Left lobe of liver (tissue), 2 donors: ENCODE measurements at places on chromosomes 7 and 10. TPM values are rescaled to one million over a fixed set of nuclear protein-coding genes. Genes with fewer than 3 reads are reported as not detected.
A peak's percentile ranks its signal among the peaks of the same experiment; 100 is the strongest.

GRCh38 chr7:48144291-48144768, 26.9 kb upstream of the ABCA13 start:
- peak; percentile 67 for DNase-seq

DNA sequence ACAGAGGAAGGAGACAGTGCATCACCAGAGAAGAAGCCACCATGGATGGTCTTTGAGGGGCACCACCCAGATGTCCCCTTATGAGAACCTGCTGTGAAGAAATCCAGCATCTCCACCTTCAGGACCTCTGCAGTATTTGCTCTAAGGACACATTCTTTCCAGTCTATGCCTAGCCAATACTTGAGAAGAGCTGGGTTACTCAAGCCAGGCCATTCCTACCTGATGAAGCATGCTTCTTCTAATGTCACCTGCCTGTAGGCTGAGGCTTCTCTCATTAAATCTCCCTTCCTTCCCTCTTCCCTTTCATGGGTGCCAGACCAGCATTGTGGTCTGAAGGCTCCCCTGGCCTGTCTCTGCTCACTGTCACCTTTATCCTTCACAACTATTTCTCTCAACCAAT, 654.5 kb upstream of the AUTS2 start:
- no peak for DNase-seq

The MMP21 gene
- total RNA-seq, result 0.20 TPM

DNA sequence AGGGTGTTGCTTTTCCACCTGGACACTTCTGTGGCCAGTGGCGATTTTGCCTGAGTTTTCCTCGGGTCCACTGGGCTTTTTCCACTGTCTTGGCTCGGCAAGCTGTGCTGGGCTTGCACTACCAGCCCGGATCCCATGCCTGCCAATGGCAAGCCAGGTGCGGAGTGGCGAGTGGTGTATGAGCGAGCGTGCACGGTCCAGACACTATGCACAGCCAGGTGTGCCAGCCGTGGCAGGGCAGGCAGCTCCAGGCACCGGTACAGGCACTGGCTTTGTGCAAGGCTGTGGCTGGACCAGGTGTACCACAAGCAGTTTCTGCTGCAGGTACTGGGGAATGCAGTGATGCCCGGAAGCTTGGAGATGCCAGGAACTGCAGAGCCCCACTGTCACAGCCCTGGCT, 22.1 kb downstream of the INPP5F start:
- DNase-seq, result no peak

DNA sequence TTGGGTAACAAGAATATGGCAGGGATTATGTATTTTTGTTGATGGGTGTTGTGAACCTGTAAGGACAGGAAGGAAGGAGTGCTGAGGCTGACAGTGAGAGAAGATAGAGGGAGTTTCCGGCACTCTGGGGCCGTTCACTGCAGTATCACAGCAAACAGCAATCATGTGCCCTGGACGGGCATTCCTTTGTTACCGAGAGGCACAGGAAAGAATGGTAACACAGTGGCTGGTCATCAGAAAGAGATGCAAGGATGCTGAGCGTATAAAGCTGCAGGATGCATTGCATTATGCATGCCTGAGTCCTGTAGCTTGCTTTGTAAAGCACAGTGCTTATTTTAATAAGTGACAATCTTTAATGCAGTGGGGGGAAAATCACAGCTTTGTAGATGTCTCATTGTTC, 286.8 kb downstream of the RPS24 start:
- no peak for DNase-seq

The OR2A7 gene
- 1.9 TPM for total RNA-seq

DNA sequence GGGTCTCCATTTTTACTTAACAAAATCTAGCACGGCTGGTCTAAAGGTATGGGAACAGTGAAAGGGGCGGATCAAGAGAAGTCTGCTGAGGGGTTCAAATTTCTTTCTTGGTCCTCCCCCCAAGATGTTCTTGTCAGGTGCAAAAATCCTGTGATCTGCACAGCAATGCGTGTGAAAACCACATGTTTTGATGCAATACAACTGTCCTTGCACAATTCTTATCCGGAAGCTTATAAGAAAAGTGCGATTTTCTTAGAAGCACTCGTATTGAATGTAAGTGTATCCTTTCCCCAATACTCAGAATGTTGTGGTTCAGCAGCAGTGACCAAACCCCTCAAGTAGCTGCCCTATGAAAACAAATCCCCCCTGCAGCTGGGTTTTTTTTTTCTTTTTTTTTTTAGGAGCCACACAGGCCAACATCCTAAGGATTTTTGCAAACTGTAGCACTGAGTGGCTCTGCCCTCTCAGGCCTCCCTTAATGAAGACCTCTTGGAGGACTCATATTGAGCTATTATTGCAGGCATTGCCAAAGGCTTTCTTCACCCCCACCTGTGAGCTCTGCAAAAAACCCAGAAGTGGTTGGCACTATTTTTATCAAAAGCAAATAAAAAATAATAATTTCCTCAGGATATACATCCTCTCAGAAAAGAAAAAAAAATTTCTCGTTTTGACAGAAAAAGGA, 151.9 kb upstream of the ITGB1 start:
- DNase-seq, result no peak

The CREB5 gene
- total RNA-seq, result 0.53 TPM

The MCM10 gene
- 0.33 TPM for total RNA-seq

The PGAM2 gene
- not detected for total RNA-seq

The MSMB gene
- not detected for total RNA-seq

DNA sequence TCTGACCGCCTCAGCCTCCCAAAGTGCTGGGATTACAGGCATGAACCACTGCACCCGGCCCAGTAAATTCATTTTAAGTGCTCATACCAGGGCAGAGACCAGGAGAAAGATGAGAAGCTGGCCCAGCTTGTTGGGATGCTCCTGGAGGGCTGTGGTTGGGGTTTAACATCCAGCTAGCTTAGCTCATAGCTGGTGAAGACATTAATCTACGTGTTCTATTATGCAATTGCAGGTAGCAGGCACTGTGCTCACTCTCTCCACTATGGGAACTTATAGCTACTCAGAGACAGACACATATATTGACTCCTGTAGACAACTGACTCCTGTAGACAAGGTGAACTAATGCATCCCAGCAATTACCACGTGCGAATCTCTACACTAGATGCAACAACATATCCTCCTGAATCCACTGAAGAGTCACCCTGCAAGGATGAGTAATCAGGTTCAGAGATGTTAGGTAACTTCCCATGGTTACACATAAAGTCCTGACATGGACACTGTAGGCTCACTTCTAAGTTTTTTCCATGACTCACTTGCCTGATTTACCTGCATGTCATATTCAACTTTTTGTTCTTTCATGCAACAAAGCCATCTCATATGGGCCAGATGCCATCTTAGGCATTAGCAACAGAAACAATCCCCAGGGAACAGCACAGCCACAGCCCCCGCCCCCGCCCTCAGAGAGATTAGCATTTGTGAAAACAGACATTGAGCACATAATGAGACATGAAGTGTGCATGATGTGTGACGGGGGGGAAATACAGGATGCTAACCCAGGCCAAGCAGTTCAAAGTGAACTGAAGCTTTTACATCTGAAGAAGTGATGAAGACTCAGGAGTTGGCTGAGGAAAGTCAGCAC, 37.2 kb downstream of the ERLIN1 start:
- no peak for DNase-seq

The GPR15LG gene
- total RNA-seq, result 0.20 TPM

The SPDYE11 gene
- not detected for total RNA-seq

GRCh38 chr7:96400518-96400917, 78.6 kb upstream of the SLC25A13 start:
- no peak for DNase-seq

DNA sequence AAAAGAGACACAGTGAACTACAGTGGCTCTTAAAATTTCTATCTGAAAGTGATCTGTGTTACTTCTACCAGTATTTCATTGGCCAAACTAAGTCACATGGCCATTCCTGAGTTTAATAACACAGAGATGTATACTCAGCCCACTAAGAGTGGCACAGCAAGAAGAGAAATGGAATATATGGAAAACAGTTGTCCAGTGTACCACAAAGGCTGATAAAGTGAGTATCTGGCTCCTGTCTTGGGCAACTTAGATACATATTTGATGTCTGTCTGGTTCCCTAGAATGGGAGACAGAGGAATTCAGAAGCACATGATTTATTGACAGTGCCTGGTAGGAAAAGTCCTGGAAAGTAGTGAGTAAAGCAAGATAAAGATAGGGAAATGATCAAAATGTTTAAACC, 10.1 kb upstream of the PON1 start:
- no peak for DNase-seq

The PLOD3 gene
- 54.8 TPM for total RNA-seq

DNA sequence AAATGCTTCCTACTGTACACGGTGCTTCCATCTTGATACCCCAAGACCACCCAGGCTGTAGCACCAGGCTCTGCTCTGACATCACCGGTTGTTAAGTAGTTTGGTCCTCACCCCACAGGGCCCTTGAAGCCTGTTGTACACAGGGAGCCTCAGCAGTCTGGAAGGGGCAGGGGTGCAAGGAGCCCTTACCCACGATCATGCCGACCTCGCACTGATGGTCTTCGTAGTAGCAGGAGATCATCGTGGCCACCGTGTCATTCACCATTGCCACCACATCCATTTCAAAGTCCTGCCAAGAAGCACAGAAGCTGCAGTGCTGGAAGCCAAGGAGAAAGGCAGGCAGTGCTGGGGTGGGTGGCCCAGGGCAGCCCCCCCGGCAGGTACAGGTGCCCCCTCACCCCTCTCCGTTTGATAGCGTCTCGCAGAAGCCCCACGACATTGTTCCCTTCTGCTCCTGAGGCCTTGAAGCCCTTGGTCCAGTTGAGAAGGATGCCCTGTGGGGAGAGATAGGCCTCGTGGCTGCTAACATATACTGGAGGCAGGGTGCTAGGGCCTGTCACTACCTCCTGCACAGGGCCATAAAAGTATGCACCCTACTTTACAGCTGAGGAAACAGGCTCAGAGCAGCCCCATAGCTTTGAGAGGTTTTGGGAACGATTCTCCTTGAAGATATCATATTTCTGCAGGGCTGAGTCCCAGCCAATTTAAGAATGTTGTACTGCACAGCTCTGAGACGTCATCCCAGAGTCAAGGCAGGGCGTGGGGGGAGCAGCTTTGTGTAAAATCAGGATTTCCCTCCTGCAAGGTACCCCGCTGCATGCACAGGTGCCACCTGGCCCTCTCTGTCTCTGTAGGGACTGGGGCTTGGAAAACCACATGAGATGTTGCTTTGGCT, 8.7 kb upstream of the MYL7 start:
- DNase-seq, result peak; percentile 16

DNA sequence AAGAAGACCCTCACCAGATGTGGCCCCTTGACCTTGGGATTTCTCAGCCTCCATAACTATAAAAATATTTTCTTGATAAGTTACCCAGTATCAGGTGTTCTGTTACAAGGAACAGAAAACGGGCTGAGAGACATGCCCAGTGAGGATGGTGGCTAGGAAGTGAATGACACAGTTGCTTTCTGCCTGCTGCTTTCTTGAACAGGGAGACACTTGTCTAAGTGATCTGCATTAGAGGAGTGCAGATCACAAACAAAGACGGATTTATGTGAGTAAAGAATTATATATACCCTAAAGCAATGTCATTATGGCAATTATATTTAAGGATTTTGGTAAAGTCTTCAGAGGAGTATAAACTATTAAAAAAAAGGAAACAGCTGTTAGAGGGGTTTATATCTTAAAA, 169.2 kb upstream of the AHR start:
- no peak for DNase-seq

DNA sequence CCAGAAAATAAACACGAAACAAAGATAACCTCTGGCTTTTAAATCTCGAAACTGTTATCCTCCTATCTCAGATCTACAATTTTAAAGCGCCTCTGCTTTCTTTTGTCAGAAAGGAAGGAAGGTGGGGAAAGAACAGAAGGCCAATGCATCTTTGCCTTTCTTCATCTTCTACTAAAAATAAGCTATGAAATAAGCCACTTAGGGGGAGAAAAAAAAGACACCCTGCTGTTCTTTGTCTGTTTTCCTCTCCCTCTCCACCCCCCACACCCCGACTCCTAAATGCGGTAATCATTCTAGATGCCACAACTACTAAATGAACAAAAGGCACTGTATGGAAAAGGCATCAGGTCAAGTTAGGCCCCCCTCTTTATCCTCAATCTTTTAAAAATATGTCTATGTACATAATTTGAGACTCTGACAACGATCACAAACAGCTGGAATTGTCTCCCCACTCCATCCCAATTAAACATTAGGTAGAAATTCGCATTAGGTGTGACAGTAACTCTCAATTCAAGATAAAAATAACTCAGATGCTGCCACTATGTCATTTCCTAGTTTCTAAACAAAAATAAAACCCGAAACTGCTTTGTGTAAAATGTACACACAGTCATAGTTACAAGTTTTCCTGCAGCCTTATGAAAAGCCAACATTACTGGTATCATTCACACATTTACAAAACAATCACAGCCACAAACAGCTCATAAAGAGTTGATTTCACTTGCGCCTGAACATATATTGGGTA, 2.4 kb downstream of the UBE2H start:
- DNase-seq, result no peak

The NODAL gene
- total RNA-seq, result not detected

GRCh38 chr7:152587366-152587765, 88.6 kb downstream of the XRCC2 start:
- DNase-seq, result no peak

DNA sequence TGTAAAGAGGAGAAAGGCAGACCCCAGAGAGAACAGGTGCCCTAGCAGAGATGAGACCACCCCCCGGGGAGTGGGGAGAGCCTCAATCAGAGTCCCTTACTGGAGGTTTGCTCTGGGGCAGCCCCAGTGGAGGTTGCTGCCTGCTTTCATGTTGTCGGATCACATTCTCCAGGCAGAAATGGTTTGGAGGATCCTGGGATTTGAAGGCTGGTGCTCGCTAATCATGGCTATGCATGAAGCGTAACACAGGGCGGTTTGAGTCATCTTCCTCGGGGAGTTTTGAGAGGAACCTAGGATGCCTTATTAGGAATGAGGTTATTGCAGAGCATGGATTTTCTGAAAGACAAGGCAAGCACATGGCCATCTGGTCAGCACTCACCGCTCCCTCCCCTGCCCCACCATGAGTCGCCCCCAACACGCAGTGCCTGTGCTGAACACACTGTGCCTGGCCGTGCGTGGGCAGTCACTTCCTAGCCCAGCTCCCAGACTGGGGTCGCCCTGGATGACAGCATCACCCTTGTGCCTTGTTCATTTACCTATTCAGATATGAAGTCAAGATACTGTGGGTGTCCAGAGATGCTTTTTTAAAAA, 319.9 kb downstream of the DPP6 start:
- DNase-seq, result no peak

- no peak for DNase-seq
Measured at GRCh38 chr7:100880645-100881044, 5.7 kb downstream of the SRRT start.

The WNT8B gene
- total RNA-seq, result not detected
